ENCODE measurements at places on chromosomes 5 and 9. TPM values are rescaled to one million over a fixed set of nuclear protein-coding genes. Genes with fewer than 3 reads are reported as not detected.
A peak's percentile ranks its signal among the peaks of the same experiment; 100 is the strongest.

SLC22A4 gene
- total RNA-seq: not detected

SREK1 gene
- total RNA-seq: 242 TPM

GRCh38 chr5:89095341-89095740, 212.4 kb upstream of the MEF2C start:
- H3K27ac ChIP-seq: no peak overlapping the region
- no peak for DNase-seq
- no peaks in the 10 kb centered on the region for H3K36me3 ChIP-seq
- H3K27me3 ChIP-seq: no peaks in the 10 kb centered on the region

- no peaks in the 10 kb centered on the region for H3K27me3 ChIP-seq
- DNase-seq: peak; percentile 75
- peak overlapping the region; percentile 74 for H3K4me3 ChIP-seq
Observed at GRCh38 chr9:83707518-83707767, 315 bp downstream of the UBQLN1 start.
